Fibroblast of the conjunctiva (primary cell): ENCODE measurements at places on chromosomes 5 and 9.
A peak's percentile ranks its signal among the peaks of the same experiment; 100 is the strongest.

DNA sequence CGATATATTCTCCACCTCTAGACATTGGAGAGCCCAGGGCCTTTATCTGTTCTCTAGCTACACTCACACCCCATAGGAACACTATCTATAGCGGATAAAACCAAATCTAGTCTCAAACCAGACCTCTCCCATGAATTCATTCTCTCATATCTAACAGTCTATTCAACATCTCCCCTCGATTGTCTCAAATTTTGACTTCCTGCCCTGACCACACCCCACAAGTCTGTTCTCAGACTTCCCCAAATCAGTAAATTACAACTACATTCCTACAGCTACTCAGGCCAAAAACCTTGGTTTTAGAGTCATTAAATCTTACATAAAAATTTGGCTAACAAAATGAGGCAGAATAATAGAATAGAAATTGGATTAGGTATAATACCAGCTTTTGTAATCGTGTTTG is 12.5 kb upstream of the SLC1A3 start:
- DNase-seq = no peak

DNA sequence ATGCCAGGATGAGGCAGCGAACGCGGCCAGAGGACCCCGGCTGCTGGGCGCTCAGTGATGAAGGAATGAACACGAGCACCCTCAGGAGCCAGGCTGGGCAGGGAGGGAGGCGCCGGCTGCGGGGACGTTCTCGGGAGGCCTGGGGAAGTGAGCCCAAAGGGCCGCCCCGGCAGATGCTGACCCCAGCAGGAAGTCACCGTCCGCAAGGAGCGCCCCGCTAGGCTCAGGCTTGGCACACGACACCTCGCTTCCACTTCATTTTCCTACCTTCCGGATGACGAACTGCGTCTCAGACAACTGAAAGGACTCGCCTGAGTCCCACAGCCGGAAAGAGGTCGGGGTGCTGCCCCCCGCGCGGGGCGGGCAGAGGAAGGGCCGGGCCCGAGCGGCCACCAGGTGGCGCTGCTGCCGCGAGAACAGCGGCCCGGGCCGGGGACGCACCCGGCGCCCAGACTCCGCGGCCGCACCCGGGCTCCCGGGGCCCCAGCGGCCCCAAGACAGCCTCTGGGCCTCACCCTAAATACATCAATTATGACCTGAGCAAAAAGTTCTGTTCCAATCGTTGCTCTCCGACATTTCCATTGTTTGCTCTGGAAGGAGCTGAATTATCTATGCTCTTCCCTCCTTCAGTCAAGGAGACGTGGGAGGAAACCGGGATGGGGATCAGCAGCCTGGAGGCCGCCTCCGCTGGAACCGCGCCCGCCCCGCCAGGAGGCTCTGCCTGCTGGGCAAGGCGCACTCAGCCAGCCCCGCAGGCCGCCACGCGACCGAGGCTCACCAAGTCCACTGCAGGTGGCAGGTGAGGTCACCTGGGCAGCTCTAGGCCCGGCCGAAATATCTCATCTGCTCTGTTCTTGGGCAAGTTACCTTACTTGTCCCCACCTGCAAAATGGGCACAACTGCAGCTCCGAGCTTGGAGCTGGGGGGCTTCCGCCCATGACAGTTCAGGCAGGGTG is 107.0 kb downstream of the ZNF354C start:
- DNase-seq = peak; percentile 29

GRCh38 chr9:13330396-13331004 is 51.0 kb upstream of the MPDZ start:
- DNase-seq = no peak

DNA sequence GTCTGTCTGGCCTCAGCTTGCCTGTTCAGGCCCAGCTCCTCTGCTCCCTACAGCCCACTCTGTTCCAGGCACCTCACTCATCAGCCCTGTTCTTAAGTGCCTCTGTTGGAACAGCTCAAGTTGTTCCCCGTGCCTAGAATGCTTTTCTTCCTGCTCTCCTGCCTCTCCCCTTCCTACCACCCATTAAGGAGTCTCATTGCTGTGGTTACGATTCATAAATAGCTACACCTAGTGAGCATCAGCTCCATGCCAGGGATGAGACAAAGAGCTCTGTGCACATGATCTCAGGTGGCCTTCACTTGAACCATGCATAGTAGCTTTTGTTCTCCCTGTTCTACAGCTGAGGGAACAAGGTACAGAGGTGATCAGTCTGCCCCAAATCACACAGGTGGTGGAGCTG is 54.3 kb downstream of the PSD2 start:
- no peak for DNase-seq

DNA sequence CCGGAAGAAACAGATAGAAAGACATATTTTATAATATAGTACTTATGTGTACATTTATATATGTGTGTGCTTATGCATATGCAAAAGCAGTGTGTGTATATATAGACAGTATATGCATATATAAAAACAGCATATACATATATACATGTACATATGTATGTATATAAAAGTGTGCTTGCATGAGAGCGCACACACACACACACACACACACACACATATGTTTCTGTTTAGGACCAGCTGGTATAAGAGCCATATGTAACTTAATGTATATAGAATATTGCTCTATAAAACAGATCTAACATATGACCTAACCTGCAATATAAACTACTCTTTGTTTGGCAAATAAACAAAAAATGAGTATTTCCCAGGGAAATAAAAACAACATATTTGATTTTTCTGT is 65.1 kb upstream of the CDH9 start:
- no peak for DNase-seq

GRCh38 chr5:108957333-108957732 is 209.6 kb downstream of the FER start:
- DNase-seq = no peak

GRCh38 chr9:136835162-136835931 is 6.9 kb upstream of the AJM1 start:
- no peak for DNase-seq

DNA sequence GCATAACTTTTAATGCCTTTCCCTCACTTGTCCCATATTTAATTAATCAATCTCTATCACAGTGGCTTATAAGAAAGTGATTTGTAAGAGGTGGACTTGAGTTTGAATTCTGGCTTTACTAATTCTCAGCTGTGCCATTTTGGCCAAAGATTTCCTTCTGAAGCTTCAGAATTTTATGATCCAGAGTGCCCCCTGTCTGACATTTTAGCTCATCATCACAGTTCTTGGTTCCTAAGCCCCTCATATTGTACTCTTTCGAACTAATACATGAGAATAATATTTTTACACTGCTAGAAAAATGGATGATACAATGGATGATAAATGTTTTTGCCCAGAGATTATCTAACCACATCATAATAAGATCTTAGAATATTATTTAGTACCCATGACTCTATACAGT is 1014.1 kb downstream of the PTPRD start:
- DNase-seq = no peak

- no peak for DNase-seq
Measured at GRCh38 chr5:113215401-113216060, 219.3 kb downstream of the TSSK1B start.

GRCh38 chr9:112445196-112445595 is 41.4 kb upstream of the KIAA1958 start:
- no peak for DNase-seq

DNA sequence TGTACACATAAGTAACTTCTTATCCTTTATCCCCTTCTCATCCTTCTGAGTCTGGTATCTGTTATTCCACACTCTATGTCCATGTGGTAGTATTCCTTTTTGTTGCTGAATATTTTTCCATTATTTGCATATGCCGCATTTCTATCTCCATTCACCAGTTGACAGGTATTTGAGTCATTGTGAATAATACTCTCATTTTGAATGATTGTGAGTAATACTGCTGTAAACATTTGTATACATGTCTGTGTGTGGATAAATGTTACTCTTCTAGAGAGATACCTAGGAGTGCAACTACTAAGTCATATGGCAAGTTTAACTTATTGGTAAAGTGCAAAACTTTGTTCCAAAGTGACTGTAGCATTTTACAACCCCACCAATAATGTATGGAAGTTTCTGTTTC is 15.6 kb downstream of the RIC1 start:
- DNase-seq = no peak

DNA sequence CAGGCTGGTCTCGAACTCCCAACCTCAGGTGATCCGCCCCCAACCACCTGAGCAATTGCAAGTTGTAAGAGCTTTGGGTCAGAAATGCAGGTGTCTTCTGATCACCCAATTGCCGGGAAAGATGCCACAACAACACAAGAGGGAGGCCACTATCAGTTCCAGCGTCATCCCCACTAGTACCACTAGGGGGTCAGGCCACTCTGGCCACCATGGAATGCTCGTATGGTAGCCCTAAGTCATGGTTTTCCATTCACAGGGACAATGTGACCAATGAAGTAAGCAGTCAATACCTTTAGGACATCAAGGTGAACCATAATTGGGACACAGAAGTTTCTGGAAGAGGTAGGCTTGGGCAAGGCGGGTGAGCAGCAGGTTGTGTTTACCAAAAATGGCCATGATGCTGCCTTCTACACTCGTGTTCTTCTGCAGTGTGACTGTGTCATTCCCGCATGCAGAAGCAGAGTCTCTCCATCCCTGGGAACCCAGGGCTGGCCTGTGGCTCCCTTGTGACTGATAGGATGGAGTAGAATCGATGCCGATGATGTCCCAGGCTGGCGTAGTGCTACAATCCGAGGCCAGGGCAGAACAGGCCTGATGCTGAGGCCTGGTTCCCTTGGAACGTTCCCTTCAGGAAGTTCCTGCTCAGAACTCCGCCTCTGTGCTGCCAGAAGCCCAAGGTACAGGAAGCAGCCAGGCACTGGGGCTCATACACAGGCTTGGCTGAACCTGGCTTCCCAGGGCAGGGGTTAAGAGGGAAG is 42.2 kb upstream of the ANKRD33B start:
- no peak for DNase-seq

DNA sequence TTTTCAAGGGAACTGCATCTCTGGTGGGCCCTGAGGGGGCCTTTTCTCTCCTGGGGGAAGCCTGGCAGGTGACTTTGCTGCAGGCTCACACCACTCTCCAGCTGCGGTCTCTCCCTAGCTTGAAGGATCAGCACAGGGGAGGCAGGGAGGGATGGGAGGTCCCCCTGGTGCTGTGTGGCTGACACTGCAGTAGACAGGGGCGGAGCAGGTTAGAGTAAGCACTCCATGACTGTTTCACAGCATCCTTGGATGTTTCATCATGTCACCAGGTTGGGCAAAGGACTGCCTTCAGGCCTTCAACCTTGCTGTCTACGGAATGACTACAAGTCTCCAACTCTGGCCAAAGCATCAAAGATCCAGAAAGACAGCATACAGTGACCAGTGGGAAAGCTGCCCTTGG is 470.7 kb downstream of the CDK5RAP2 start:
- no peak for DNase-seq

DNA sequence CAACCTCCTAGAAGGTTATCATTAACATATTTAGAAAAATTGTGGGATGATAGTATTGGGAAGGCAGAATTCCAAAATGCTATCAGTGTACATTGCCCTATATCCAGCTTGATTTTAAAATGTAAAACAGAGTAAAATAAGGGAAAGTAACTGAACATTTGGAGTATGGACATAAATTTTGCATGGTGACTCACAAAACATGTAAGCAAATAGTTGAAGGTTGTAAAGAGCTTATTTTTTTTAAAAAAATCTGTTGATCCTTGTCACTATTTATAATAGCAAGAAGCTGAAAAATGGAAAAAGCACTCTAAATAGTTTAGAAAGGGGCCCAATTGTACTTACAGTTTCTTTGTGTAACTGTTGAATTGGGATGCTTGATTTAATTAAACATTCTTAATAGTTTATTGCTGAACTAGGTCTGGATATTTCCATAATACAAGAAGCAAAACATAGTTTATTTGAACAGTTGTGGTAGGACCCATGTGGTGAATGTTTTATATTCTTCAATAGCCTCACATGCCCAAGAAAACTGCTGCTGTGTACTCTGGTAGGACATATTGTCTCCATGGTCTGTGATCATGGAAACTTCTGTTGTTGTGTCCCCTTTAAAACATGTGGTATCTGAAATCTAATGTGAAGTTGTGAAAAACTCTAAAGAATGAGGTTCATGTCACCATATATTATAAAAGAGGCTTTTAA is 82.4 kb downstream of the NNT start:
- DNase-seq = no peak

GRCh38 chr9:116786737-116787136 is 99.6 kb downstream of the TRIM32 start:
- no peak for DNase-seq

DNA sequence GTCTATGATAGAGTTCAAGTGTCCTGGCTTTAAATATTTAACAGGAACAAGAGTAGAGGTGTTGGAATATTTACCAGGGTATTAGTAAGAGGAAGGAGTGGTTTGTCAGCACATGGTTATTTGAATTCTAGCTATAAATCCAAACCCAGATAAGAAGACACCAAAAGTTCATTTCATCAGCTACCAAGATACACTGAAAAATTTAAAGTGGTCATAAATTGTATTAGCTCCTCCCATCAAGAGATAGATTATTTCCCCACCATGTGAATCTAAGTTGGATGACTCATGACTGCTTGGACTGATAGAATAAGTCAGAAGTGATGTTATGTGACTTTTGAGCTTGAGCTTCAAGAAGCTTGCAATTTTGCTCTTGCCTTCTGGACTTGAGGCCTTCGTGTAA is 72.1 kb upstream of the GRAMD2B start:
- DNase-seq = no peak

DNA sequence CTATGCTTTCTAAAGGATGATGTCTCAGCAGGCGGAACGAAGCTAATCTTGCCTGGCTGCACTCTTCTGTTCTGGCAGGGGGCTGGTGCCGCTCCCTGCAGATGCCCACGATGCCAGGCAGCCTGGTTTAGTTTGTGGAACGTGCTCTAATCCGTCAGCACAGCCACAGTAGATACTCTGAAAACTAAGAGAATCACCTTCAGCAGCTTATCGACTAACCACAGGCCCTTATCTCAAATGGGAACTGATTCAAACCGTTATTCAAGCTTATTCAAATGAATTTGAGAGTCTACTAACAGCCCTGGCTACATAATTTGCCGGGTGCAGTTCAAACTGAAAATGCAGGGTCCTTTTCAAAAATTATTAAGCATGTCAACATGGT is 246.6 kb upstream of the ANKRD55 start:
- DNase-seq = no peak

GRCh38 chr9:97322105-97322504 is 14.6 kb downstream of the CCDC180 start:
- no peak for DNase-seq

DNA sequence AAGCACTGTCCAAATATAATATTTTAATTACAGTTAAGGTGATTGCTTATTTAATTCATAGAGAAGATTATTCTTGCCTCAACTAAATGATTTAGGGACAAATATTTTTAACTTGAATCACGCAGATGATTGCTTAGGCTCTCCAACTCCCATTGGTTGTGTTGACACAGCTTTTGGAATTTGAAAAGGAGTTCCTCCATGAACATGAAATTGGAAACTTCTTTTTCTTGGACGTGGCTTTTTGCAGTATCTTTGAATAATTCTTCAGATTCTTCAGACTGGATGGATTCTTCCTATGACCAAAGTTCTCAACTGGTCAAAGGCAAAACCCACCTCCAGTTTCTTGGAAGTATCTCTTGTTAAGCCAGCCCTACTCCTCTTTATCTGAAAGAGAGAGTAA is 456.4 kb upstream of the KLF4 start:
- no peak for DNase-seq

DNA sequence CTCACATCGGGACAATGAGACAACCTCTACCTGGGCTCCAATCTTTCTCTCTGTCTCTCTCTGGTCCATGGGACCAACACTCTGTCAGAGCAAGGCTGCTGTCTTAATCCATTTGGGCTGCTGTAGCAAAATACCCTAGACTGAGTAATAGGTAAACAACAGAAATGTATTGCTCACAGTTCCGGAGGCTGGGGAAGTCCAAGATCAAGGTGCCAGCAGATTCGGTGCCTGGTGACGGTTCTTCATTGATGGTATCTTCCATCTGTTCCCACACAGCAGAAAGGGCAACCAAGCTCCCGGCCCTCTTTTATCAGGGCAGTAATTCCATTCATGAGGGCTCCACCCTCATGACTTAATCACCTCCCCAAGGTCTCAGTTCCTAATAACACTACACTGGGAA is 61.3 kb upstream of the SPOCK1 start:
- DNase-seq = no peak
